Endothelial cell of coronary artery (primary cell): ENCODE measurements at places on chromosomes 13 and 19. TPM values are rescaled to one million over a fixed set of nuclear protein-coding genes. Genes with fewer than 3 reads are reported as not detected.

Gene LAMP1
- total RNA-seq: 161 and 183 TPM in 2 replicates

Gene LILRB4
- total RNA-seq: not detected in 2 replicates

Gene ZNF709
- total RNA-seq: 2.6 and 3.6 TPM in 2 replicates

Gene FCER2
- not detected in 2 replicates for total RNA-seq

Gene FLT3LG
- 1.1 and 1.4 TPM in 2 replicates for total RNA-seq

Gene URAD
- total RNA-seq: not detected in 2 replicates

Gene RNASEH2A
- 18.4 and 35.4 TPM in 2 replicates for total RNA-seq

Gene TEX26
- not detected in 2 replicates for total RNA-seq

Gene KLK13
- not detected in 2 replicates for total RNA-seq
